Stimulated activated CD8-positive, alpha-beta memory T cell treated with anti-CD3 and anti-CD28 coated beads, Interleukin-4, amount 100 ng/mL, for 1 hour (primary cell): ENCODE measurements at places on chromosomes 7 and 10.

DNA sequence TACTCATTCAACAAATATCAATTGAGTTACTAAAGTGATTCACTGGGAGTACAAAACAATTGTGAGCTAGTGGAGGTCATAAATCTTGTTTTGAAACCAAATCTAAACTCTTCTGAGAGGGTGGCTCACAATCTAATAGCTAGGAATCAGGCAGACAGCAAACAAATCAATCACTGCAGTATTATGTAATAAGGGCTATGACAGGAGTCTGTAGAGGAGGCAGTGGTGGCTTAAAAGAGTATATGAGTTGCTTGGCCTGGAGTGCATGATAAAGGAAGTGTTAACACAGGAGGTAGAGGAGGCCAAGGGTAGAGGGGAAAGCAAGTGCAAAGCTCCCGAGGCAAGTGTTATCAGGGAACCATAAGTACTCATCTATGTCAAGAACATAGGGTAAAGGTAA, 16.5 kb downstream of the MYPN start:
- DNase-seq: no peak

DNA sequence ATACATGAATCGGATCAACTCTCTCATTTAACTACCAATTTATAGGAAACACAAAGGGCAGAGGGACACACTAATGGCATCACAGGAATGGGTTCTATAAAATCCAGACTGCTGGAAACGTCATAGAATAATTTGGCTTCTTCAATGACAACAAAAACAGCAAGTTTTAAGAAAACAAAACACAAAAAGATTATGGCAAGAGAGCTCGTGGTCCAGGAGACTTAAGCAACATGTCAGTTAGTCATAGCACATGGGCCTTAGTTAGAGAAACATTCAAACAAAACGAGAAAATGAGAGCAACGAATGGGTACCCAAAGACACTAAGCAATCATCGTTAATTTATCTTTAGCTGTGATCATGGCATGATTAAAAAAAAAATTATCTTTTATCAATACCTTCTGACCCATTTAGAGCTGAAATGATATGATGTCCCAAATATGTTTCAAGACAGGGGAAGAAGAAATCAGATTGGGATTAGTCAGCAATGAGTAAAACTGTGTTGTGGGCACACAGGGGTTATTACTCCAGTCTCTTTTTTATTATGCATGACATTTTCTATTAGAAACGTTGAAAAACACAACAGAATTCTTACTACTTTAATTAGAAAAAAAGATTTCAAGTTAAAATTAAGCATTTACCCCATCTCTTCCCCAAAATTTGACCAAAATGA, 28.3 kb downstream of the NCAPG2 start:
- DNase-seq: no peak

DNA sequence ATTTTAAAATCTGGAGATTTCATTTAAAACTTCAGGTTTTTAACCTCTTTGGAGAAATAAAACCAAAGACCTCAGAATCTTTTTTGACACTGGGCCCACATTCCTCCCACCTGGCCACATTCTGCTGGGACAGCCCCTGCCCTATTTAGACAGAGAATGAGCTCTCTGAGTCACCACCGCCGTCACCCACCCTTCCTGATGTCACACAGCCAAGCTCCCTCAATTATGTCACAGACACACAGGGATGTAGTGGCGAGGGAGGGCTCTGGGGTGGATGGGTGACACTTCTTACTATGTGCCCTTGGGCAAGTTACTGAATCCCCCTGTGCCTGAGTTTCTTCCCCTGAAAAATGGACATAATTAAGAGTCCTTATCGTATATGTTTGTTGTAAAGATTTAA, 162.6 kb downstream of the RAB11FIP2 start:
- no peak for DNase-seq

DNA sequence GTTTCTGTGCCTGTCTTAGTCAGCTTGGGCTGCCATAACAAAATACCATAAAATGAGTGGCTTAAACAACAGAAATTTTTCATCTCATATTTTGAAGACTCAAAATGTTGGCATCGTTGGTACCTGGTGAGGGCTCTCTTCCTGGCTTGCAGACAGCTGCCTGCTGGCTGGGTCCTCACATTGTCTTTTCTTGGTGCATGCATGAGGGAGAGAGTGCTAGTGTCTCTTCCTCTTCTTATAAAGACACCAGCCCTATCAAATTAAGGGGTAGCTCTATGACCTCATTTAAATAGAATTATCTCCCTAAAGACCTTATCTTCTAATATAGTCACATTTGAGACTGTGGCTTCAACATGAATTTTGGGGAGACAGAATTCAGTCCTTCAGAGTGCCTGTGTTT, 39.9 kb downstream of the ST8SIA6 start:
- DNase-seq: no peak

GRCh38 chr10:14556285-14556956, 218.3 kb downstream of the FAM107B start:
- no peak for DNase-seq

DNA sequence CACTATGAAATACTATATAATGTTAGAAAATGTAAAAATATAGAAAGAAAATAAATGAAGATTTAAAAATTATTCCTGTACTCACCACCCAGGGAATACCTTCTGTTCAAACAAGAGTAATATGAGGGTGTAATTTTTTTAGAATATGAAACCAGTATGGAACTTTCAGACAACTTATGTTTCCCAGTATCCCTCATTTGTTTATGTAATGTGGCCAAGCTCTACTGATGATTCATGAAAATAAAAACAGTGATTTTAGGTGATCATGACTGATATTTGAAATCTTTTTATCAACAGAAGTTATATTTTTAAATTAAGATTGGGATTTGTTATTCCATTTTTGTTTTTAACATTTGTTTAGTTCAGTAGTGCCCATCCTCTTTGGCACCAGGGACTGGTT, 18.8 kb downstream of the SLK start:
- no peak for DNase-seq

GRCh38 chr10:130045801-130046321, 64.8 kb downstream of the C10orf143 start:
- no peak for DNase-seq

DNA sequence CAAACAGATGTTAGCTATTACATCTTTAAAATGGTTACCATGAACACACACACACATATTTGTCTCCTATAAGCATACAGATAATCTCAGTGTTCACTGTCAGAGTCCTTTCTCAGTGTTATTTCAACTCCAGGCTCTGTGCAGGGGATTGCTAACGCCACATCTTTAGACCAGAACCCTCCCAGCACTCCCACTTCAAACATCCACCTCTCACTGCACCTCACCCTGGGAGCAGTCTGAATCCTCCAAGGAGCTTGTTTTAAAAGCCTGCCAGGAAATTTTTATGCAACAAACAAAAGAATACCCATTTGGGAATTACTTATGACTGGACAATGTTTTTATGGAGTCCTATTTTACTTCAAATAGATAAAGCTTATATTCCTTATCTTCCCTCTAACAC, 107.4 kb downstream of the PARD3 start:
- no peak for DNase-seq

DNA sequence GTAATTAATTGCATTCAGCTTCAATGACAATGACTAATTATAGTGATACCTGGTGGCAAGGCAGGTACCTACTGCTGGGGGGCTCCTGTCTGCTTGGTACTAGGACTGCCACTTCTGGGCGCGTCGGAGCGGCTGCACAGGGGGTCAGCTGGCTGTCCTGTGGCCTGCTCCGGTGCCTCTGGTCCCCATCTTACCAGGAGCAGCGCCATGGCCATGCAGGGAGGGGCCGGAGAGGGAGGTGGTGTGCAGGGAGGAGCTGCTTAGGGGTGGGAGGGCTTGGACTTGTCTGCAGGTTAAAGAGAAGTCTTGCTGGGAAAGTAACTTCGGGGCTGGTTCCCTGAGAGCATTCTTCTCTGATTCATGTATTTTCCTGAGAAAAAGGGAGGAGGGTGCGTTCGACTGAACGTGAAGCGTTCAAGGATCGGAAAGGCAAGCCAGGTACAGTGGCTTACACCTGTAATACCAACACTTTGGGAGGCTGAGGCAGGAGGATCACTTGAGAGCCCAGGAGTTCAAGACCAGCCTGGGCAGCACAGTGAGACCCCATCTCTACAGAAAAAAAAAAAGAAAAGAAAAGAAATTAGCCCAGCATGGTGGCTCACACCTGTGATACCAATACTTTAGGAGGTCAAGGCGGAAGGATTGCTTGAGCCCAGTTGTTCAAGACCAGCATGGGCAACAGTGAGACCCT, 15.4 kb downstream of the CUX1 start:
- DNase-seq: no peak

- no peak for DNase-seq
Observed at GRCh38 chr10:117640406-117640805, 97.9 kb downstream of the EMX2 start.

GRCh38 chr10:13728898-13729535, 142.3 kb downstream of the PRPF18 start:
- no peak for DNase-seq

DNA sequence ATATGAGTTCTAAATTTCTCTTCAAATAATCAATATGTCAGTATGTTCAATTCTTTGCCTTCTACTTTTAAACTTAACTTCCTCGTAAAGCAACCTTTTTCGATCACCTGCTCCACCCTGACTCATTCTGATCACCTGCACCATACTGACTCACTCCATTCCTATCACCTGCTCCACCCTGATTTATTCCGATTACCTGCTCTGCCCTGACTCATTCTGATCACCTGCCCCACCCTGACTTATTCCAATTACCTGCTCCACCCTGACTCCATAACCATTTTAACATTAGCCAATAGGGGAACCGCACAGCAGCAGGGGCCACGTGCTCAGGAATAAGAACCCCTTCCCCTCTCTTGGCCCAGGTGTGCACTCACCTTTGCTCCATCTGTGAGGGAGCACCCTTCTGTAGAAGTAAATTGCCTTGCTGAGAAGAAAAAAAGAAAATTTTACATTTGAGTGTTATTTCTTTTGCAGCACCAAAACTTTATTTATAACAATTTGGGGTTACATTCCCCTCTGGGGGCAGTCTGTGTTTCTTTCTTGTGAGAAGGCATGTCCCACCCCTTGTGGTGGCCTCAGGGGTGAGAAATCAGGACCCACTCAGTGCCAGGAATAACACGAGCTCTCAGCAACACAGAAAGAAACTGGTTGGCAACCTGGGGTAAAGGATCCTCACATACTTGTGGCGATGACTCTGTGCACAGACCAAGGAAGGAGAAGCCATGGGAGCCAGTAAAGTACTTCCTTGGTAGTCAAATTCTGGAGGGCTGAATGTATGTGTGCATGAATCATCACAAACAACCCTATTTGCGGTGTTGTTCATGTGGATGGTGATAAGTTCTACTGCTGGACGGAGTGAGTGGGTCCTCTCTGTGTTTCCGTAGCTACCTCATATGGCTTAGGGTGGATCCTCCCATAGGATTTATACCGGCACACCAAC, 29.4 kb upstream of the PPP1R9A start:
- no peak for DNase-seq

- no peak for DNase-seq
Observed at GRCh38 chr7:8035647-8036518, 67.3 kb downstream of the GLCCI1 start.

- no peak for DNase-seq
Observed at GRCh38 chr7:100491192-100491578, 7.5 kb downstream of the NYAP1 start.

DNA sequence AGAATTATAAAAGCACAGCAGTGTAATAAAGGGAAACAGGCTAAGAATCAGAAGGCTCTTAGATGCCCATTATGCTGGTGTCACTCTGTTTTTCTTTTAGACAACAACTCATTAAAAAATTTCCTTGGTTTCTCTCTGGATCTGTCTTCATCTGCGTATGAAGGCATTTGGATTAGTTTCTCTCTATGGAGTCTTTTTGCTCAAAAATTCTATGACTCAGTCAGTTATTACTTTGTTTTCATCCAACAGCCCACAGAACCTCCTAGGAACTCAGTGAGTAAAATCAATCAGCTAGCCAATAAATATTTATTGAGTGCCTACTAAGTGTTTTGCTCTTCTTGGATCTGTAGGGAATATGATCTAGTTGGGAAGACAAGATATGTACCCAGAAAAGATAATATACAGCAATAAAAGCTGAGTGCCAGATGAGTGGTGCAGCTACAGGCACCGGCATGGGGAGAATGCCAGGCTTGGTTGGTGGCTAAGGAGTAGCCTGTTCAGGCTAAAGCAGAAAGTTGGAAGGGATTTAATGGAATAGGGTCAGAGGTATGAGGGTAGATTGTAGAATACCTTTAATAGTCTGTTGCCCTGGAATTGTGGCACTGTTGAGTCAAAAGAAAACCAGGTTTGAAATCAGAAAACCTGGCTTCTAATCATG, 156.2 kb downstream of the LRRC4 start:
- no peak for DNase-seq

DNA sequence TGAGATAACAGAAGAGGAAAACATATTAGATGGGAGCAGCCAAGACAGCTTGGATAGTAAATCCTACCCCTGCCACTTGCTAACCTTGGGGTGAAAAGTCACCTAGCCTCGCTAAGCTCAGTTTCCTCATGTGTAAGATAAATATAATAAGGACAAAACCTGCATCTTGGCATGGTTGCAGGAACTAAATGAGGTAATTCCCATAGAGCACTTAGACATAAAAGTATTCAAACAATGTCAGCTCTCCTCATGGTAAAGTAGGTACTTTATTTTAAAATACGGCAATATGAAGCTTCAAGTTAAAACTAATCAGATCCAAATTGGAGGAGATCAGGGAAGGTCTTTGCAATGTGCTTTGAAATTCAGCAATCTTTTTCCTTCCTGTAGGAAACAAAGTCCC, 113.1 kb downstream of the USP6NL start:
- DNase-seq: no peak

DNA sequence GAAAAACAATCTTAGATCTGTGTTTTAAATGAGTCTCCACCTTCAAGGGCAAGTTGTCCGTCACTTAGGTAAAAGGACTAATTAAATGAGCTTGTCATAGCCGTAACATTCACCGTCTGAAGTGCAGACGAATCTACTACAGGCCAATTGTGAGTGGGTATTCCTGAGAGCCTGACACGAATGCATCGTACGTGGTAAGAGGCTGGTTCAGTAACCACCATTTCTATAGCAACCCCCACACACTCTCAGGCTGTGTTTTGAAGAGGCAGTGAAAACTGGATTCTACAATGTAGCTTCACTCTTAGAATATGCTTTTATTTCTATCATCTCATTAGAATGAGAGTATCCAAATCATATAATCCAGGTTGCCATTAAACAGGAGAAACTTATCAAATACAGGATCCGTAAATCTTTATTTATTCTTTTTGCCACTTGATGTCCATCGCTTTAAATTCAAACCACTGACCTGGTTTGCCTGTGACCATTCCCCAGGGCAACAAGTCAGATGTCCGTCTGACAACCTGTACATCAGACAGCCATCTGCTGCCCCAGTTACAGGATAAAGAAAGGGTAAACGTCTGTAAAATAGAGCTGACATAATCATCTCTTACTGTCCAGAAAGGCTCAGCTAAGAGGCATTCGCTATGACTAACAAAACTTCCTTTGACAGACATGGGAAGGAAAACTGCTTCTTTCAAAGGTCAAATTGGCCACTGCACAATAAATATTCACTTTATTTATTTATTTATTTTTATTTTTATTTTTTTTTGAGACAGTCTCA, 70.3 kb upstream of the NMT2 start:
- DNase-seq: no peak
